Forelimb muscle (tissue), 1 donor: ENCODE measurements at places on chromosomes 16 and 17. TPM values are rescaled to one million over a fixed set of nuclear protein-coding genes. Genes with fewer than 3 reads are reported as not detected.

The FBXW10 gene
- 0.13 TPM for polyA plus RNA-seq

The MFAP4 gene
- 248 TPM for polyA plus RNA-seq

The CDT1 gene
- polyA plus RNA-seq: 5.6 TPM

The KRT31 gene
- polyA plus RNA-seq: 5.9 TPM

The TMEM92 gene
- 0.76 TPM for polyA plus RNA-seq

The NOXO1 gene
- polyA plus RNA-seq: 1.4 TPM

The SMIM22 gene
- not detected for polyA plus RNA-seq

The PYDC1 gene
- 2.1 TPM for polyA plus RNA-seq

The SLC6A2 gene
- 2.1 TPM for polyA plus RNA-seq

The CRYBA1 gene
- not detected for polyA plus RNA-seq

The KCNJ18 gene
- polyA plus RNA-seq: not detected

The SLC47A1 gene
- 1.8 TPM for polyA plus RNA-seq

The GNG13 gene
- not detected for polyA plus RNA-seq

- no peak for DNase-seq
Measured at GRCh38 chr17:35341411-35341992, 31.9 kb downstream of the SLFN11 start.

DNA sequence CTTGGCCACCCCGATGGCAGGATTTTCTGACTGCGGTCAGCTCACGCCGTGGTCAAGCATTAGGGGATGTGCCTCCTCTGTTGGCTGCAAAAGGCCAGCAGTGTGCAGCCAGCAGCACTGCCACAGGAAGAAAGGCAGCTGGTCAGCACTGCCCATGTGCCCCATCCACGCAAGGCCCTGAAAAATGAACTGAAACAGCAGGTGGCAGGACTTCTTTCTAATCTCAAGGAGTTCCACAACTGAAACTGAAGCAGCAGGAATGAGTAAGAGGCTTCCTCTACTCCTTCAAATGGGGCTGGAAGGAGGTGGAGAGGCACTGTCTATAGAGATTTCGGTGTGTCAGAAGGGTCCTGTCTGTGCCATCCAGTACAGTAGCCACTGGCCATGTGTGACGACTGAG, 3.2 kb downstream of the ZNF500 start:
- no peak for DNase-seq

DNA sequence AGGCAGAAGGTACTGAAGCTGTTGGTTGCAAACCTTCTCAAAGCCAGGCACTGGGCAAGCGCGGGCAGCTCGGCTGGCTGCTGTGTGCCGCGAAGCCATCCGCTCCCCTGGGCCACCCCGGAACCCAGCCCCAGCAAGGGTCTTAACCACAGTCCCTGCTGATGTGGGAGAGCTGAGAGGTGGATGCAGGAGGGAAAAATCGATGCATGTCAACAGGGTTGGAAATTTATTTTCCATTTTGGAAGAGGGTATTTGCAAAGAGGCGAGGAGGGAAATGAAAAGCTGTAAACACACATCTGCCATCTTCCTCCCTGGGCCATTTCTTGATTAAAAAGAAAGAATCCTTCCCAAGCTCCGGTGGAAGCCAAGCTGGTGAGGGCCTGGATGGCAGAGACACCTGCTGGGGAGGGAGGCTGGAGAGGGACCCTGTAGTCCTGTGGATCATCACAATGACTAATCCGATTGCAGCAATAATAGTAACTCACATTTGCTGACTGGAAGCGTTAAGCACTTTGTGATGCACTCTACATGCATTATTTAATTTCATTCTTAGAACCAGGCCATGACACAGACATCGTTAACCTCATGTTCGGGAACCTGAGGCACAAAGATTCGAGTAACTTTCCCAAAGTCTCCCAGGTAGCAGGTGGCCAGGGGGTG, 13.9 kb upstream of the TBX2 start:
- DNase-seq: no peak

GRCh38 chr16:63596716-63597115, 1525.1 kb downstream of the CDH11 start:
- no peak for DNase-seq

- DNase-seq: no peak
Measured at GRCh38 chr16:89322321-89323119, 105.0 kb downstream of the ZNF778 start.

DNA sequence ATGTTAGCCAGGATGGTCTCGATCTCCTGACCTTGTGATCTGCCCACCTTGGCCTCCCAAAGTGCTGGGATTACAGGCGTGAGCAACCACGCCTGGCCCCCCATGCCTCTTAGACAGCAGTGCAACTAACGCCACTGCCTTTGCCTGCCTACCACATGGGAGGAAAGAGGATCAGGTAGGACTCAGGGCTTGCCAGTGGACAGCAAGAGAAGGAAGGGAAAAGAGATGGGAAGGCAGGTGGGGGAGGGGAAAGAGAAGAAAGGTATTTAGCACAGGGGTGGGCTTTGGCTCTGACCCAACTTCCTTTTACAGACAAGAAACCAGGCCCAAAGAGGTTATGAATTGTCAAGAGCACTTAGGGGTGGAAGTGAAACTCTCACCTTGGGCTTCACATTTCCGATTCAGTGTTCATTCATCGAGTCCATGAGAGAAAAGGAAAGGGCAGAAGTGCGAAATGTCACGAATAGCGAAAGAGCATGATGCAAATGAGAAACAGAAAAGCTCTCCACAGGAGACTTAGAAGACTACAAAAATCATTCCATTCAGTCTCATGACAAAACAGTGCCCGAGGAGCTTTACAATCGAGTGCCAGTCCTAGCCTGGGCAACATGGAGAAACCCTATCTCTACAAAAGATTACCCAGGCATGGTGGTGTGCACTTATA, 36.4 kb downstream of the CDK5R1 start:
- DNase-seq: no peak

DNA sequence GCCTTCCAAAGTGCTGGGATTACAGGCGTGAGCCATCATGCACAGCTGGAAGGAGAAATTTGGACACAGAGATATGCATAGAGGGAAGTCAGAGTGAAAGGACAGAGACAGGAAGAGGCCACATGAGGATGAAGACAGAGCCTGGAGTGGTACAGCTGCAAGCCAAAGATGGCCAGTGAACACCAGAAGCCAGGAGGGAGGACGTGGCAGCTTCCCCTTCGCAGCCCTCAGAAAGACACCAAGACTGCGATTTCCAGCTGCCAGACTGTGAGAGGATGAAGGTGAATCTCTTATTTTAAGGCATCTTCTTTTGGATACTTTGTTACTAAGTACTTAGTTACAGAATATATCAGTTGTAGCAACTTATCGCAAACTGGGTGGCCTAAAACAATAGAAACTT, 60.5 kb upstream of the PLCG2 start:
- DNase-seq: no peak

DNA sequence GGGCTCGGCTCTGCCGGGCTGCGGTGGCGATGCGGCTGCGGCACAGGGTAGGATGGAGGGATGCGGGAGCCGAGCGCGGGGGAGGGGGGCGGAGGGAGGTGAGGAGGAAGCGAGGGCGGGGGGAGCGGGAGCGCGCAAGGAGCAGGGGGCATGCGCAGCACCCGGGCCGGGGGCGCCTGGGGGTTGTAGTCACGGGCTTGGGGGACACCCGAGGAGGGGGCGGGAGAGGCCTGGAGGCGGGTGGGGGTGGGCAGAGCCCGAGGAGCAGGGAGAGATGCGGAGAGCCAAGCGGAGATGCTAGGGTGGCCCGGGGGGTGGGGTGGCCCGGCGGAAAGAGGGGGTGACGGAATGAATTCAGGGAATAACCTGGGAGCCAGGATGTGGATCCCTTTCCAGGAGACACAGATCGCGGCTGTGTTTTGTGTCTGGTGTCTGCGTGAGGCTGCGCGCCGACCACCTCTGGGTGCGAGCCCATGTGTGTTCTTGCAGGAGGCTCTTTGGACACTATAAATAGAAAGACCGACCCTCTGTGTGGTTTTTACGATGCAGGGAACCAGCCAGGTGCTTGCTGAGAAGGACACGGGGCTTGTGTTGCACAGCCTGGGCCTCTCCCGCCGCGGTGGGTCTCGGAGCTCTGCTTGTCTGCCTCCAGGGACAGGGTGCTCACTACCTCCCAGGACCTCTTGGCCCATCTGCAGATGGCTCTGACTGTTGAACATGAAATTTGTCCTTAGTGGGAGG, at the start of gene STX1B:
Gene STX1B (minus strand): TSS at position 54 of the 741 bp plus-strand sequence. CDS start 242 bp downstream, outside the sequence.
- DNase-seq: no peak

- DNase-seq: no peak
Measured at GRCh38 chr17:2192367-2193057, 111.1 kb downstream of the SMG6 start.

GRCh38 chr17:10598621-10599020, 49.2 kb upstream of the MYH2 start:
- no peak for DNase-seq

- DNase-seq: no peak
Measured at GRCh38 chr16:80305410-80305809, 235.4 kb upstream of the DYNLRB2 start.

DNA sequence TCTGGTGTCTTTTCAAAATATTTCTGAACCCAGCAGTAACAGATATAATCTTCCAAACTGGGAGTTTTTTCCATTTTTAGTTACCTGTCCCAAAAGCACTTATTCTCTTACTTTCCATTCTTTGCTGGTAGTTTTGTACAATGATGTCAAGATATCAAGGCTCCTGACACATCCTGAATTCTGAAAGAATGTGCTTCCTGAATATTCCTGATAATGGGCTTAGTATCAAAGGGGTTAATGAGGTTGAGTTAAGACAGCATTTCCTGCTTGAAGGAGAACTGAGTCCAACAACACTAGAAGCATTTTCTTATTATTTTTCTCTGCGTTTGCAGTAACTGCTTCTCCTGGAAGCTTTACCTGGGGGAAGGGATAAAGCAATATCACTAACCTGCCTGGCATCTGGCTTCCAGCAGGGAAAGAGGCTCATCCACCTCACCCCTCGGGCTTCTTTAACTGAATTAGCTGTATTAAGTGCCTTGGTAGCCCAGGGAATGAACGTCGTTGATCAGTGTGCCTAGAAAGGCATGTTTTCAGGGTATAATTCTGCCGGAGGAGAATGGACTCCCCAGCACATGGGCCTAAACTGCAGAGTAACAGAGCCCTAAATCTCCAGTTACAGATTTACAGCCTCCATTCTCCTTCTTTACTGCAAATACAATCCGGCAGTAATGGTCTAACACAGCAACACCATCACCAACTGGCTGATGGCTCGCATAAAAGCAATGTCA, 134.4 kb downstream of the SNX11 start:
- DNase-seq: no peak
